ENCODE measurements at places on chromosomes 1 and 21.

DNA sequence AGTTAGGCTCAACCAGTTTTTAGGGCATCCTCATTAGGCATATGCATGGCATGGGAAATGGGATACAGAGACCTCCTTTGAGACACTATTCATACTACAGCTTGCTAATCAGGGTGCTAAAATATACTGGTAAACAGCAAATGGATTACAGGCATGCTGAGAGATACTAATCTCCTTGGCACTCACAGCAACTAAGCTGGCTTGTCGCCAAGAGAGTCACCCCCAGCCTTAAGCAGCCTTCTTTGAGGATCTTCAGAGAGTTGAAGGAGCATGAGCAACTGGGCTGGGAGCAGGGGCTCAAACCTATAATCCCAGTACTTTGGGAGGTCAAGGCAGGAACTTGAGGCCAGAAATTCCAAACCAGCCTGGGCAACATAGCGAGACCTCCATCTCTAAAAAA lies 120.1 kb upstream of the NR5A2 start:
- no peaks in the 10 kb centered on the region for H3K4me1 ChIP-seq
- peaks cover 2% of the 10 kb centered on the region for H3K36me3 ChIP-seq
- no peak overlapping the region for H3K27ac ChIP-seq
- DNase-seq = no peak

DNA sequence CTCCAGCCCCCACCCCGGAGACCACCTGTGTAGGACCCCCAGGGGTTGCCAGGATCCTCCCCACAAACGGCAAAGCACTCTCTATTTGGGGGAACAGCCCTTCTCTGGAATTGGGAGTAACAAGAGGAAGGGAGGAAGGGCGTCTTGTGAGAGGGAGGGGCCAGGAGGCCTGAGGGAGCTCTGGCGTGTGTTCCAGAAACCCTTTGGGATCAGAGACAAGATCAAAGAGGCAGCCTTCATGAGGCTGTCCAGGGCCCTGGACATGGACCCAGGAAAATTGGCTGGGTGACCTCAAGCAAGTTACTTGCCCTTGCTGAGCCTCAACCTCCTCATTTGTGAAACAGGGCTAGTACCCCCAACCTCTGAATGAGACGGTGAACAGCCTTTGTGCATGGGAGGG lies 18.1 kb upstream of the ECE1 start:
- peak overlapping the region; percentile 73 for H3K27ac ChIP-seq
- DNase-seq = no peak
- H3K36me3 ChIP-seq = peaks cover 3% of the 10 kb centered on the region
- H3K27me3 ChIP-seq = no peaks in the 10 kb centered on the region
- no peak overlapping the region for H3K4me3 ChIP-seq

GRCh38 chr1:206933333-206933945 lies 11.7 kb upstream of the FCMR start:
- no peak for DNase-seq
- no peak overlapping the region for H3K27ac ChIP-seq
- no peaks in the 10 kb centered on the region for H3K36me3 ChIP-seq
- H3K27me3 ChIP-seq = peaks cover 7% of the 10 kb centered on the region
- H3K4me1 ChIP-seq = peaks cover 7% of the 10 kb centered on the region
- H3K4me3 ChIP-seq = no peak overlapping the region

DNA sequence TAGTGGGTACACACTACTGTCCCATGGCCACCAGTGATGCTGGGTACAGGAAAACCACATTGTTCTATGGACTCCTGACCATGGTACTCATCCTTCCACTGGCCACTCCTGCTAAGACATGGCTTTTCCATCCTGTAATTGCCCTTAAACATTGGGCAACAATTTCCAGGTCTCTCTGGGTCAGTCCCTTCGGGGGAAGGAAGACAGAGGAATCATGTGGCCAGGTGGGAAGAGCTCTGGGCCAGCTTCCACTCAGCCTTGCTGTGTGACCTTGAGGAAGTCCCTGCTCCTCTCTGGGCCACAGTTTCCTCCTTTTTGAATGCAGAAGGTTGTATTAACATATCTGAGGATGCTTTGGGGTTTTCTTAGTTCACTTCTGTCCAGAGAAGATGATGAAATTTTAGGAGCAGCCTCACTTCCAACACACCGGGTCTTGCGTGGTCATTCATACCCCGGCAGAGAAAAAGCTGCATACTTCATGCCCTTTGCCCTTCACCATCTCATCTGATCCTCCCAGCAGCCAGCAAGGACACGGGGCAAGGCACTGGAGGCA lies 50.8 kb downstream of the SRRM1 start:
- no peak overlapping the region for H3K27ac ChIP-seq
- no peaks in the 10 kb centered on the region for H3K4me1 ChIP-seq
- H3K4me3 ChIP-seq = no peak overlapping the region
- DNase-seq = no peak

Measured in progenitor cell of endocrine pancreas (in vitro differentiated cells).